Vagina (tissue), 2 donors: ENCODE measurements at places on chromosomes 6 and 20. TPM values are rescaled to one million over a fixed set of nuclear protein-coding genes. Genes with fewer than 3 reads are reported as not detected.

Gene TREM2
- 5.2 TPM for total RNA-seq

Gene WFDC10B
- not detected for total RNA-seq

Gene NHSL1
- 23.1 TPM for total RNA-seq

Gene RAET1L
- total RNA-seq: 8.3 TPM

Gene ENPP3
- total RNA-seq: 2.0 TPM

DNA sequence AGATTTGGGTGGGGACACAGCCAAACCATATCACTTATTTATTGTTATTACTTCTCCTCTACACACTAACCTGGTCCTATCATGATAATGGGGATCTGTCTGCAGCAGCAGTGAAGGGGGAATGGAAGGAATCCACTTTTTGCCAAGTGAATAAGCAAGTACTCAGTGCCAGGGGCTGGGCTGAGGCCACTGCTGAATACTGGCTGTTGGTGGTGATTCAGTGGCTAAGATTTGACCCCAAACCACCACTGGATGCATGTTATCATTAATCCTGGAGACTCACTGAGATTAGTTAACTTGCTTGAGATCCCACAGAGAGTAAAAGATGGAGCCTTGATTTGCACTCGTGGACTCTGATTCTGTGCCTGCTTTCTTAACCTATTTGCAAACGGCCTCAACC lies 127.7 kb downstream of the TSHZ2 start:
- DNase-seq: no peak

- DNase-seq: no peak
Measured at GRCh38 chr6:167540796-167541195, 215.9 kb downstream of the TTLL2 start.

DNA sequence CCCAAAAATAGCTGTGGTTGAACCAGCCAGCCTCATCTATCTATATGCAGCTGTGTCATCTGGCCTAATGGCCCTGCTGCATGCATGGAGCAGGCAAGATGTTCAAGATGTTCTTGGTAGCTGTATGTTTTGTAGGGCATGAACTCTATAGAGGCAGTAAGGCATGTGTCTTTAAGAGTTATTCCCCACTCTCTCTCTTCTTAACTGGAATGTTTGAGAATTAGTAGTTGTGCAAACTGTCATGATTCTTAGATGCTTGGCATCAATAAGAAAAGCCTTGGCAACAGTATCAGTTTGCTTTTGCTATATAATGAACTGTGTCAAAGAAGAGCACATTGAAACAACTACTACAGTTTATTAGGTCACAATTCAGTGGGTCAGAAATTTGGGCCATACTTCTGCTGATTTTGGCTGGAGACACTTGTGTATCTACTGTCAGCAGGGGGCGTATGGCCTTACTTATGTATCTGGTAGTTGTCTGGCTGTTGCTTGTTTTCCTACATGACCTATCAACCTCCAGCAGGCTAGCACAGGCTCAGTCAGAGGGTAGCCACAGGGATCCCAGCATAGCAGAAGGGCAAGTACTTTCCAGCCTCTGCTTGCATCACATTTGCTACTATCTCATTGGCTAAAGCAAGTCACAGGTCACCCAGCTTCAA lies 56.1 kb upstream of the LAMP5 start:
- DNase-seq: no peak

DNA sequence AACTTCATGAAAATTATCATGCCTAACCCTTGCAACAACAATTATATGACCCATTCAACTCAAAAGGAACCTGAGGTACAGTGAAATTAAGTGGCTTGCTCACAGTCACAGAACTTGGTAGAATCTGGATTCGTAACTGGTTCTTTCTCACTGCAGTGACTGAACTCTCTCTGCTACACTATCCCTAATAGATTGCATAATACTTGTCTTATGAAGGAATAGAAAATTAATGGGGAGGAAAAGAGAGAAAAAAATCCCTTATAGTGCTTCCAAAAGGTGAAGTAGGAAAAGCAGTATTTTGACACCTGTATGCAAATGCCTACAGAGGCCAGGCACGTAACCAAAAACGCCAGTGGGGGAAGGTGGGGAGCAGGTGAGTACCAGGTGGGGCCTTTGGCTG lies 186.6 kb downstream of the LY86 start:
- no peak for DNase-seq

- DNase-seq: no peak
Measured at GRCh38 chr20:41169162-41169690, 31.9 kb downstream of the PLCG1 start.
